ENCODE measurements at places on chromosomes 2 and 18.

- DNase-seq: no peak
These were observed 43.8 kb upstream of the ARHGAP25 start for GRCh38 chr2:68690851-68691250.

DNA sequence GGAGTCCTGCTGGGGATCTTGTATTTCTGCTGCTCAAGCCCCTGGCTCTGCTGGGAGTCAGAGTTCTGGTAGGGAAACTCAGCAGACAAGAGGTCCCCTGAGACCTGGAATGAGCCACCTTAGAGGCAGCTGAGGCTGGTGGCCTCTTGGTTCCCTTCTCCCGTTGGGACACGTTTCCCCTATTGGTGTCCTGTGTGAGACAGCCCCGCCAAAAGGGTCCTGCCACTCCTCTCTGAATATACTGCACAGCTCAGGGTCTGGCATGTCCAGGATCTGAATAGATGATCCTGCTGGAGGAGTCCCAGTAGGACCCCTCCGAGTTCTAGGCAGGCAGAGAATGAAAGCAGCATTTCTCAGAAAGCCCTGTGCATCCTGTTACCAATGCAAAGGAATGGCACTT is 2.0 kb upstream of the RALB start:
- peak; percentile 36 for DNase-seq

GRCh38 chr2:118940486-118941120 is 1.4 kb upstream of the MARCO start:
- DNase-seq: no peak

- peak; percentile 39 for DNase-seq
These were observed 87.0 kb downstream of the ALPK2 start for GRCh38 chr18:58541789-58542425.

GRCh38 chr2:120860579-120860922 is 124.9 kb downstream of the GLI2 start:
- DNase-seq: no peak

DNA sequence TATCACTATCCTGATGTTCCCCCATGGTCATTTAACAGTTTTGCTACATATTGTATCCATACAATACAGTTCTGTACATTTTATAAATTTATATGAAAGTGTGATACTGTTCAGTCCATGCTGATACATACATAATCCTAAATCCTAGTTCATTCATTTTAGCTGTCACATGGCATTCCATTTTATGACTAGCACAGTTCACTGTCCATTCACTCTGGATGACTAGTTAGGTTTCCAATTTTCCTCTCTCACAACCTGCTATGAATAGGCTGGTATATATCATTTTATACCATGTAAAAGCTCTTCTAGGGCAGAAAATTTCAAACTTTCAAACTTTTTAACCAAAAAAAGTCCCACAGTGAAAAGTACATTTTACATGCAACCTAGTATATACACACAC is 15.2 kb downstream of the SMAD2 start:
- DNase-seq: no peak

DNA sequence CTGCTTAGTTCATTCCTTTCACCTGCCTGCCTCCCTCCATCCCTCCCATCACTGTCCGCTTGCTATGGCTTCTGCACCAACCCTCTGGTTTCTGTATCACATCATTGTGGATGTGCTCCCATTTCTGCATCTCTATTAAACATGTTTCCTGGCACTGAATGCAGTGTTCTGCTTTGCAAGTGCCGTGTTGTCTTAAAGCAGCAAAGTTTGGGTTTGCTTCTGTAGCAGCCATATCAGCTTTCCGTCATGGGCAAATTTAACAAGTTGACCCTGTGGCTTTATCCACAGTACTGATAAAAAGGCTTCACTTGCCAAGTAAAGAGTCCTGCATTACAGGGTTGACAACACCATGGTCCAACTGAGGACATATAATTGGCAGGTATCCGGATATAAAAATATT is 165.5 kb downstream of the PTGR3 start:
- DNase-seq: no peak

GRCh38 chr2:218671097-218671653 is 627 bp downstream of the RNF25 start:
- no peak for DNase-seq

DNA sequence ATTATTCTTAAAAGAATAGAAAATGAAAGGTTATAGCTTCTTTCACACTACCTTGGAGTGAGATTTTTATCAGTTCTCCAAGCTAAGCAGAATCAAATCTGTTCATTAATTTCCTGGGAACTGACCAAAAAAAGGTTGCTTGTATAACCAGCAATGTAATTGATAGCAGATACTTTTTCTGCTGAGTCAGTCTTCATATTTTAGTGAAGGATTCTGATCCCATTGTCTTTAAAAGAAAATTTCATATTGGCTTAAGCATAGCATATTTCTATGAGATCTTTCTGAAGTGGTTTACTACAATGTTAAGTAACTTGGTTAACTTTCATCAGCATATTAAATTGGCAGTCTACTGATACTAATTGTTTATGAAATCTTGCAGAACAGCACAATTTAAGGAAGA is 338.0 kb downstream of the TMX3 start:
- no peak for DNase-seq

GRCh38 chr2:64250751-64251423 is 106.7 kb upstream of the PELI1 start:
- DNase-seq: no peak

GRCh38 chr2:106065983-106066820 is 127.9 kb downstream of the UXS1 start:
- DNase-seq: no peak

GRCh38 chr2:181143790-181144300 is 163.4 kb downstream of the UBE2E3 start:
- DNase-seq: no peak

GRCh38 chr2:133139847-133140533 is 428.3 kb downstream of the NCKAP5 start:
- no peak for DNase-seq

GRCh38 chr2:239022437-239023260 is 174.8 kb downstream of the TWIST2 start:
- DNase-seq: no peak

DNA sequence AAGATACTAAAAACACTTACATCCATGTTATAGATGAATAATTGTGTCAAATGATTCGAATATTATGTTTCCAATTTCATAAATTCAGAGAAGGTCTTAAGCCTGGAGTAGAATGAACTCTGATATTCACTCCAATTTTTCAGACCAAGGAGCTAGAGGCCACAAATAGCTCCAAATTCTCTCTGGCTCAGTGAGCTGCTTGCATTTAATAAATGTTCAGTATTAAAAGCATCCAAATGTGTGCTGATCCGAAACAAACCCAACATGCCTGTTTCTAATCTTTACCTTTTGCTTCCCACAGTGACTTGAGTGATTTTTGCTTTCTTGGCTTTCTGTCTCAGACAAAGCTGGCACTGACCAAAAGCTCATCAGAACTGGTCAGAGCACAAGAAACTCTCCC is 291.4 kb downstream of the CCDC85A start:
- no peak for DNase-seq

DNA sequence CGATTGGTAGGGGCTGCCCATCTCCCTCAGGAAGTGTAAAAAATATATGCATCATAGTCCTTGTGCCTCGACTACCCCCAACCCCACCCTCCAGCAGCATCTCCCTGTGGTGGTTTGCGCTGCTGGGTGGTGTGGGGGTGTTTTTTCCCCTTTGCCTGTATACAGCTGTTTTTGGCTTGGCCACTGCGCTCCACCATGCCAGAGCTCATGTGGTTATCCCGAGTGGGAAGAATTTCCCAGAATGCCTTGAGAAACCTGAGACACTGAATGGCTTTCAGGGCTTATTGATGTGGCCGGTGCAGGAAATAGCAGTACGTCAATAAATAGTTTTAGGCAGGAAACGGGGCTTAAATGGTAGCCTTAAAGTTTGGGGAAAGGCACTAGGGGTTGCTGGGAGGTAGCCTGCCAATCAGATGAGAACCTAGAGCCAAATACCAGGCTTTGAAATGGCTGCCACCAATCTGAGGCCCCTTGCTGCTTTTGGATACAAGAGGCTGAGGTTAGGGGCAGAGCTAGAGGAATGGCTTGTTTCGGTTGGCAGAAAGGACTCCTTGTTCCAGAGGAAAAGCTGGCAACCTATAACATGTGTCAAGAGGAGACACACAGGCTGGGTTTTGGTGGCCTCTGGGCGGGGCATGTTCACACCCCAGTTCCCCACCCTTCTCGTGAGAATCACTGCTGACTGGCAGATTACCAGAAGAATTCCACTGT is 144.1 kb downstream of the SMAD7 start:
- DNase-seq: no peak

GRCh38 chr2:905091-905832 is 45.4 kb upstream of the SNTG2 start:
- no peak for DNase-seq

Data from retina (tissue), 1 donor.